ENCODE measurements at places on chromosomes 6 and 20.

DNA sequence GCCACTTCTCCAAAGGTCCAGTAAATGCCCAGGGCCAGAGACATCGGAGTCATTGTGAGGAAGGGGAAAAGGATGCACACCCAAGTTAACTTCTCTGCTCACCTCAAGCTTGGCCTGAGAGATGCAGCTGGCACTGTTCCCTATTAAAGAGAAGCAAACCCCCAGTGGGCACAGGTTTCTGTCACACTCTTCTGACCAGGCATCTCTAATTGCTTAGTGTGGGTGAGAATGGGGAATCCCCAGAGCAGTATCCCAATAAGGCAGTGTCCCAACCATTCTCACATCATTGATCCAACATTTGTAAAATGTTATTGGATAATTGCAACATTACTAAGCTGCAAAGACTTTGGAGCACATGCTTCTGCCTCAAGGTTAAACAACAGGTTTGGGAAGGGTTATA lies 232.3 kb downstream of the ADGRG6 start:
- no peak for DNase-seq

DNA sequence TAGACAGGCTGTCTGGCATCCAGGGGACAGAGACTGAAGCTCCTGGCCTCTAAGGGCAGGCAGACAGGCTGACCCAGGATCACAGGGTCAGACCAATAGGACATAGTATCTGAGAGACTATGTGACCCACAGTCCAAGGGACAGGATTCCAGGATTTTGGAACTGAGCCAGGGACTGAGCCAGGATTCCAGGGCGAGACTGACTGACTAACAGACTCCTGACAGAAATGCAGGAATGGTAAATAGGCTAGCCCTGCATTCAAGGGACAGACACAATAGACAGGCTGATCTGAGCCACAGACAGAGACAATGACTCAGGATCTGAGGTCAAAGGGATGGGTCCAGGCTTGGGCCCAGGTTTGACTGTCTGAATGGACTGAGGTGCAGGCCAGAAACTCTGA lies 19.8 kb downstream of the XKR7 start:
- DNase-seq, result no peak

- no peak for DNase-seq
Observed at GRCh38 chr6:135195522-135195921, 14.4 kb downstream of the MYB start.

DNA sequence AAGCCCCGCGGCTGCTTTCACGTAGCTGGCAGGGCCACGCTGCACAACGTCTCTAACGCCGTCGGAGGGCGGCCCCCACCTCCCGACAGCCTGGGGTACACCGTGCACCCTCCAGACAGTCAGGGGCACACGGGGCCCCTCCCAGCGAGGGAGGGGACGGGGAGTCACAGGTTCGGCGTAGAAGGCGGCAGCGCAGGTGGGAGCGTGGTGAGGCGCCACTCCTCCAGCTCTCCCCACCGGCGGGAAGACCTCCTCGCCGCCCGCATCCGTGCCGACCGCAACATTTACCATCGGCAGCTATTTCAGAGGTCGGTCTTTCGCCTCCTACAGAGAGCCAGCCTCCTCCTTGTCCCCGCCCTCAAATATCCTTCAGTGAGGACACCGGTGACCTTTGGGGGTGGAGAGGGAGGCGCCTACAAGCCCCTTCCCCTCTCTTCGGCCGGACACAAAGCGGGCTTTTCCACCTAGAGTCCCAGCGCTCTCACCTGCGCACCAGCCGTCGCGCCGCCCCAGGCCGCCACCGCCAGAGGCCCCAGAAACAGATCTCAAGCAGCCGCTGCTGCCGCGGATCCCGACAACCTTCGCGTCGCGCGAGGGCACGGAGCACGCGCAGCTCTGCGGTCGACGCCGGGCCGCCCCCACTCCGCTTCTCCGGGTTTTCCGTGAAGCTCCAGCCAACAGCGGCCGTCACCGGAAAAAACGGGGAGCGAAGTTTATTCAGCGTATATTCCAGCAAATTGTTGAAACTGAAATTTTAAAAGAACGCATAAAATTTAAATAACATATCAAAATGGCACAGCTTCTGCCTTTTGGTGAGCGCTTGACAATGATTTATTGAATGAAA lies at the start of gene MKKS:
Gene MKKS (minus strand): TSS at position 600 of the 844 bp plus-strand sequence. CDS start 20,708 bp downstream, outside the sequence.
- peak; percentile 93 for DNase-seq

DNA sequence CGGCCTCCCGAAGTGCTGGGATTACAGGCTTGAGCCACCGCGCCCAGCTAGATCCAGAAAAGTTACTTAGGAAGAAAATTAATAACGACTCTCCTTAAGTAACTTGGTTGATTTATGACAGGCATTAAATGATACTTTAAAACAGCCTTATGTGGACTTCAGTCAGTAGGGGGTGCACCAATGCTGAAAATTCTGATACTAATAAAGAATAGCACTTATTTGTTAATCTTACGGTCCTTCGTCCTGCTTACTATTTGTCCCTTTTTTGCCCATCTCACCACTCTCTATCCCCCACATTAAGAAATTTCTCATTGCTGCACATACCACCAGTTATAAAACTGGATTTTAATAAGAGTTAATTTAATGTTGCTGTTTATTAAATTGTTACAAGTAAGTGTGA lies 12.7 kb upstream of the PRELID3B start:
- no peak for DNase-seq

- no peak for DNase-seq
Observed at GRCh38 chr6:166932116-166932515, 24.2 kb downstream of the RNASET2 start.

DNA sequence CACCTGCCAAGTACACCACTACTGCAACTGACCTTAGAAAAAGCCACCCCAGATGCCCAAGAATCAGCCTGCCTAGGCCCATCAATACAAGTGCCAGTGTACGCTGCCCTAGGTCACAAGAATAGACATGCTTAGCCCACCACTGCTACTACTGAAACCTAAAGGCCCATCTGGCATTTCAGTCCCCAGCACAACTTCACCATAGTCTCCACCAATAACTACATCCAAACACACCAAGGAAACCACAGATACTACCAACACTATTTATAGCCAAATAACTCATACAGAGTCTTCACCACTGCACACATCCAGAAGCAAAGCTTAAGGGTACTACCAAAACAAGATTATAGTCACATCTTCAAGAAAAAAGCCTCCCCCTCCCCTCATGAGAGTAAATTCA lies 28.2 kb downstream of the TREML4 start:
- DNase-seq, result no peak

DNA sequence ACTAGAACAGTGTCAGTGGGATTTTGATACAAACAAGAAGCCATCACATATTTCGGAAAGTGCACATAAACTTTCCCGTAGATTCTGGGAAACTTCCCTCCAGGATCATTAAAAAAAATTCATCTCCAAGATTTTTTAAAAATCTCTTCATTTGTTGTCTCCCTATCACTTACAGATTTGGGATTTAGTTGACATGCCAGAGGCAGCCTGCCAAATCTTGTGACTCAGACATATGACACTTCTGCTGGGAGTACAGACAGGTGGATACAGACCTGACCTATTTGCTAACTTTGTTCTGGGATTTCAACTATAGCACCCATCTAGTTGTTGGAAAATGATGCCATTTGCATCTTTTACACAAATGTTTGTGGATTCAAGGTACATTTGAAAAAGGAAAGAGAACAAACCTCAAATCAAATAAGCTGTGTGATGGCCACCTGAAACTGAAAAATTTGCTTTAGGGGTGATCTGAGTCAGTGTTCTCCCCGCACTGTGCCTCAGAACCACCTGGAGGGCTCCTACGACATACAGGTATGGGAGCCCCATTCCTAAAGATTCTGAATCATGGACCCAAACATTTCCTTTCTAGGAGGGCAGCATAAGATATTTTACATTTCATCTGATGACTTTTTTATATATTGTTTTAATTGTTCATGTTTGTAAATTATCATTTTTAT lies 21.9 kb upstream of the CD2AP start:
- DNase-seq, result no peak

- no peak for DNase-seq
Observed at GRCh38 chr6:69866351-69866769, at the start of gene COL19A1. Gene COL19A1 (plus strand): TSS chr6:69866556. CDS start chr6:69879568, 13,012 bp downstream.

- no peak for DNase-seq
Observed at GRCh38 chr20:568673-569415, 25.3 kb upstream of the CSNK2A1 start.

GRCh38 chr20:62694868-62695267 lies 13.8 kb upstream of the NTSR1 start:
- DNase-seq, result no peak

GRCh38 chr6:52534966-52535390 lies 41.9 kb downstream of the TRAM2 start:
- DNase-seq, result no peak

DNA sequence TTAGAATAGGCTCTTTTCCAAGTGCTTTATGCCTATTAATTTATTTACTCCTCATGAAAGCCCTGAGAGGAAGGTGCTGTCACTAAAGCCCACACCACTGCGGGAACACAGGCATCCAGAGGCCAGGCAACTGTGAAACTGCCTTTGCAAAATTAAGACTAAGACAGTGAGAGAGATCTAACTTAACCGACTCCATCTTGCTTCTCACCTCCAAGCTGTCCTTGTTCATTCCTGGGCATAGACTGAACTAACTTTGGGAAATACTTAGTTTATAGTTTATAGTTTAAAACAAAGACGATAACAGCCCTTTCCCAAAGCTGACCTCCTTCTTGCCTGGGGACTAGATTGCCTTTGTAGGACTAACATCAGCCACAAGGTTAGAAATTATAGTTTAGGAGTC lies 80.1 kb downstream of the RSPH3 start:
- DNase-seq, result no peak
